ENCODE measurements at places on chromosomes 11 and 22.

DNA sequence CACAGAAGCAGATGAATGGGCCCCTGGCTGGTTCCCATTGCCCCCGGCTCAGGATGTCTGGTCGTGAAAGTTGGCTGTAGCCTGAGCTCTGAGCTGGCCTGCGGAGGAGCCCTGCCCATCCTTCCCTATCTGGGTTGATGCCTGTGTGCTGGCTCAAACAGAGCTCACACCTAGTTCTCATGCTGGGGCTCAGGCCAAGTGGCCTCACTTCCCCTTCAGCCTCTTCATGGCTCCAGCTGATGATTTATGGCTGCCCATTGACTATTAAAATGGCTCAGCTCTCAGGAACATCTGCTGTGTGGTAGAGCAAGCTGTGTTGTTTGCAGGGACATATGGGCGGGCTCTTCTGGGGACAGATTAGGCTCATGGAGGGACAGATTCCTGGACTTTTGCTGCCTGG, 64.7 kb downstream of the ADAMTS15 start:
- DNase-seq, result no peak

GRCh38 chr11:40285558-40285957, 1173.9 kb downstream of the LRRC4C start:
- DNase-seq, result no peak

DNA sequence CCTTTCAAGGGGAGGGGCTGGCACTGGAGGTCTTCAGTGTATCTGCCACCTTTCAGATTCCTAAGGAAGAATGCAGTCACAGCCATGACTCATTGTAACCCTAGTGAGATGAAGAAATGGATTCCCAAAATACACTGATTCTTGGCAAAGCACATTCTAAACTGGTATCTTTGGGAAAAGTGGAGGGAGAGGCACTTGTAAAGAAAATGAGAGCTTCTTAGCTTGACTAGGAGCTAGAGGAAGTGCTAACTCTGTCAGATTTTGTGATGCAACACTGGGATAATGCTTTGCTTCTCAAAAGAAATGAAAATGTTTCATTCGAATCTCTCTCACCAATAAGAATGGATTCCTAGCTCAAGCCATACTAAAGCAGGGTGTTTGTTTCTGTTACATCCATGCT, 14.3 kb downstream of the NRIP3 start:
- no peak for DNase-seq

GRCh38 chr11:87298155-87298554, 260.4 kb downstream of the TMEM135 start:
- no peak for DNase-seq

GRCh38 chr11:13446444-13446843, 16.6 kb downstream of the BTBD10 start:
- no peak for DNase-seq

DNA sequence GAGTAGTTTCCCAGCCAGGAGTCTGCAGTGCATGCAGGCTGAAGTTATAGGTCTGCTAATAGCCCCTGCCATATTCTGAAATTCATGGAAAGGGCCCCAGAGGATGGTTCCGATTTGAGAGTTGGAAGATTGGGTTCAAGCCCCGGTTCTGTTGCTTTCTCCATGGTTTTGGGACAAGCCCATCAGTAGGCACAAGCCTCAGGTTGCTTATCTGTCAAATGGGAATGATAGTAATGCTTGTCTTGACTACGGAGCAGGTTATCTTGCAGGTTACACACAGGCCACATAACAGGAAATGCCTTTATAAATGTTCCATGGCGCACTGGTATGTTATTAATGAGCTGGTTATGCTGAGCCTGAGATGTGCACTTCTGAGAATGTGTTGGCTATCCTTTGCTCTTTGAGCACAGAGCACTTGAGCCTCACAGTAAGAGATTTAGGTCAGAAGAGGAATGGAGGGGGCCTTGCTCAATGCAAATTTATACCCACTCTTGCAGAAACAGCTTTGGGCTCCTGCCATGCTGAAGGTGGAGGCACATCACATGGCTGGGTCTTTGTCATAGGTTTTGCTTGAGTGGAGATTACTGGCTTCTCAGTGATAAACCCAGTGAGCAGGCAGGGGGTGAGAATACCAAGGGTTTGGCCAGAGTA, 47.1 kb downstream of the ZNRF3 start:
- DNase-seq, result no peak

GRCh38 chr22:39814899-39815298, 78.7 kb downstream of the ENTHD1 start:
- DNase-seq, result no peak

- no peak for DNase-seq
Measured at GRCh38 chr11:73345481-73346160, 30.6 kb upstream of the RELT start.

DNA sequence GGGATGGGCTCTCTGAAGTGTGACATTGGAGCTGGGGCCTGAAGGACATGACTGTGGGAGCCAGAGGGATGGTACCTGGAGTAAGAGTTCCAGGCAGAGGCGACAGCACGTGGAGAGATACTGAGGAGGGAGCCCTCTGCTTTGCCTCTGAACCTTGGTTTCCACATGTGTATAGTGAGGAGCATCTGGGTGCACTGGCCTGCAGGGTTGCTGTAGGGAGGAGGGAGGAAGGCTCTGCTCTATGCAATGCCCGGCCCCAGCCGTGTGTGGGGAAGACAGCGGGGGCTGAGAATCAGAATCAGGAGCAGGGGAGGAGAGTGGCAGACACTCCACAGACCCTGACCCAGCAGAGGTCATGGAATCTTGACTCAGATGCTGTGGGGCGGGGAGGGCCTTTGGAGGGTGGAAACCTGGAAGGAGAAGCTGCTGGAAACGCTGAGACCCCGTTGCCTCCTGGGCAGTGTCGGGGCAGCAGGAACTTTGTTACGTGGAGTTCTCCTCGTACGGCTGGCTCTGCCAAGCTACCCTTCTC, 4.0 kb downstream of the SCYL1 start:
- no peak for DNase-seq

DNA sequence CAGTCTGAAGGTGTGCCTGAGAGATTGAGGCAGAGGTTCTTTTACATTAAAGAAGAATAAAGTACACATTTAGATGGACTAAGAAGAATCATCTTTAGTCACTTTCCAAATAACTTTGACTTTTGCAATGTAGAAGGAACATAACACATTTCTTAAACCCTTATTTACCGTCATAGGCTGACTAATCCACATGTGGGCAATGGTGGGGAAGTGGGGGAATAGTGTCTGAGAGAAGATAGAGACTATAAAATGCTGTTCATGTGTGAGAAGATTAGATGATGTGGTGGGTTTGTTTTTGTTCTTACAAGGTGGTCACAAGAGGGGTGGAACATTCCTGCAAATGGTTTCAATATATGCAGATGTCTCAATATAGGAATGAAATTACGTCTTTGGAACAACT, 1.8 kb downstream of the MS4A4A start:
- DNase-seq, result no peak

GRCh38 chr11:36402568-36403170, 106.6 kb downstream of the PRR5L start:
- no peak for DNase-seq

- DNase-seq, result peak; percentile 17
Measured at GRCh38 chr11:72591785-72592502, 82.3 kb downstream of the PDE2A start.

- no peak for DNase-seq
Measured at GRCh38 chr11:36412781-36413383, 97.2 kb downstream of the TRAF6 start.

- DNase-seq, result no peak
Measured at GRCh38 chr11:124798991-124799347, 1.2 kb downstream of the MSANTD2 start.

DNA sequence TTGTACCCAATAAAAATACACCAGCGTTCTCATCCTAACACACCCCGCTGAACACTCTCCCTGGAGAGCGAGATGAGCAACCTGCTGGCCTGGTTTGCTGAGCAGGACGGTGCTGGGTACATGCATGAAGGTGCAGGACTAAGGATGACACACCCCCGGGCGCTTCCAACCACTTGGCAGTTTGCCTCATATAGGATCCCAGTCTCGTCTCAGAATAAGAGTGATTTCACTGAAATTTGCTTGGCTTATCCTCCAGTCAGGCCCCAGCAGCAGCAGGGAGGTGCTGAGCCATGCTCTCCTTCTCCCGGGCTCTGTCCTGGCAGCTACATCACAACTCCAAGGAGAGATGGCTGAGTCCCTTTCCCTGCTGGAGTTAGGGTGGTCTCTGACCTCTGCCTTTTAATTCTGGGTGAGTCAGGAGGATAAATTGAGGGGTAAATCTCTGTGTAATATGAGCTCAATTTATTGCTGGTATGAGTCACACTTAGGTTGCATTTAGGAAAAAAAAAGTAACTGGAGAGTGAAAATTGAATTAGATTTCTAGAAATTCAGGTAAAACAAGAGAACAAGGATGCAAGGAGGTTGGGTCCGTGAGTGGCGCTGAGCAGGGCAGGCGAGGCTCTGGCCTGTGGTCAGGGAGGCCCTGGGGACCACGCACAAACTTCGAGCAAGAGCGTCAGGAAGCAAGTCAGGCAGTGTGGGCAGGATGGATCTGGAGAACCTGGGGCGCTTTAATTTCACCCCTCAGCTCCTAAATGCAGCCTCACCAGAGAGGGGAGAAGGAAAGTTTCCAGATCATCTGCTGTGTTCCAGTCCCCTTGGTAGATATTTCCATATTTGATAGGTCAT, 974.0 kb downstream of the TBC1D22A start:
- no peak for DNase-seq

DNA sequence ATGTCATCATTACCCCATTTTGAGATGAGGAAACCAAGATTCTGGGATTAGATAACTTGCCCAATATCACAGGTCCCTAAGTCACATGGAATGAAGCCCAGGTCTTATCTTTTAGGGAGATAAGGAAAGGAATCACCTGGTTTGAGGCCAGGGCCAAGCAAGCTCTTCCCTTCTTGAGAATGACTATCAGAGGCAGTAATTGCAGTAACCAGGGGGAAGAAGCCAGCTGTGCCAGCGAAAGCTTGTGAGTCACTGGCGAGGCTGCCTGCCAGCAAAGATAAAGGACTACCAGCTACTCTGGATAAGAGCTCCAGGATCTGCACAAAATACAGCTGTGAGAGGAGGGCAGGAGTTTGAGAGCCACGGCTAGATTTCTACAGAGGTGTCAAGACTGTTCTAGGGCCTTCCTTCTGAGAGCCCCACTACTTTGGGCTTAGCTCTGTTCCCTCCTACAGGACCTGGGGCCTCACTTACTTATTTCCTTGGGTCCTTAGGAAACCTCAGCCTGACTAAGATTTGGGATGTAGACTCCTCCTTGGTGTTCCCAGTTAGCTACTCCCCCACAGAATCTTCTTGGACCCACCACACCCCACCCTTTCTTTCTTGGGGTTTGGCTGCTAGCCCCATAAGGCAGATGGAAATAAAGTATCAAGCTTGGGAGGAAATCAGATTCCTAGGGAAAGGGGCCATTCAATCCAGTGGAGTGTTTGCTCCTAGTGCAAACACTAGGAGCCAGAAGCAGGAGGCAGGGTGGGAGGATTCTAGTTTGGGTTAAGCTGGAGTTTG, 9.7 kb upstream of the CCKBR start:
- DNase-seq, result no peak

- no peak for DNase-seq
Measured at GRCh38 chr11:111440416-111441205, 61.5 kb upstream of the POU2AF1 start.

DNA sequence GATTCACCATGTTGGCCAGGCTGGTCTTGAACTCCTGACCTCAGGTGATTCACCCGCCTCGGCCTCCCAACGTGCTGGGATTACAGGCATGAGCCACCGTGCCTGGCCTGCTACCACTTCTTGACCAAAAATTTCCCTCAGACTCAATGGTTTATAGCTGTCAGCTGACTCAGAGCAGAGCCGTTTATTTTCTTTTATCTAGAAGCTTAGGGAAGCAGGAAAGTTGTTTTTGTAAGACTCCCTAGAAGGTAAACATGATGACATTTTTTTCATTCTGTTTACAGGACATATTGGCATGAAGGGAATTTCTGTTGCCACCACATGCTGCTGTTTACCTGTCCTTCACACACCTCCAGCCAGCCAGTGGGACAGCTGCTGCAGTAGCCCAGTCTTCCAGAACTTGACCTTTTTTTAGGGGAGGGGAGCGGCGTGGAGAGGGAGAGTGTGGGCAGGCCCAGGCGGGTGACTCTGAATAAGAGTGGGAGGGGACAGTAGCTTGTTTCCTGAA, 56.1 kb upstream of the PTPRJ start:
- no peak for DNase-seq

GRCh38 chr22:23722160-23722559, 28.8 kb downstream of the ZNF70 start:
- DNase-seq, result no peak

- no peak for DNase-seq
Measured at GRCh38 chr11:92728628-92729027, 240.8 kb upstream of the MTNR1B start.

DNA sequence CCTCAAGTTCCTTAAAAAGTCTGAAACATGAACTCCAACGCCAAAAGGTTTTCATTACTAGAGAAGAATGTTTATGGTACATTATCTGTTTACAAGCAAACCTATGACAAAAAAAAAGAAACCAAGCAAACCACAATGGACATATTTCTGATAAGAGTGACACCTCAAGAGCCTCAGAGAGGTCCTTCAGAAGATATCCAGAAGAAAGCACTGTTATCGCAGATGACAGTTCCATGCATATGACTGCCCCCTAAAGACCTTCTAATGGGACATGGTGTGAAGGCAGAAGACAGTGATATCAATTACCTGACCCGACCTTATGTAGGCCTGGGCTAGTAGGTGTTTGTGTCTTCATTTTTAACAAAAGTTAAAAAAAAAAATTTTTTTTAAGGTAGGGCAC, 3.1 kb downstream of the HDHD5 start:
- no peak for DNase-seq

DNA sequence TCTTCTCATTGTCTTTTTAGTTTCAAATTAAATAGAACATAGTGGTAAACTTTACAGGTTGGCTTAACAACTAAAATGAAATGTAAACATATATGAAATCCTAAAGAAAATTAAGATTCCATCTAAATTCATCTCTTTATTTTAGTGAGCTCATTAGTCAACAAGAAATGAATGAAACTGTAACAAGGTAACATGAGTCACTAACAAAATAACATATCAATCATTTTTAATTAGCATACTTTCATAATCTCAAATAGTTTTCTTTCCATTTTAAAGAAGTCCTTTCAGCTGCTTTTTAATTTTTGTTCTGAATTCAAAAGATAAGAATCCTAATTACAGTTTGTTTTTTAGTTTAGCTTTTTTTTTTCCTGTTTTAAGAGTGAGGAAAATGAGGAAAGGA, 688.6 kb upstream of the TENM4 start:
- DNase-seq, result no peak

- no peak for DNase-seq
Measured at GRCh38 chr11:33694346-33695050, 6.1 kb downstream of the C11orf91 start.
